ENCODE measurements at places on chromosomes 4 and X.

DNA sequence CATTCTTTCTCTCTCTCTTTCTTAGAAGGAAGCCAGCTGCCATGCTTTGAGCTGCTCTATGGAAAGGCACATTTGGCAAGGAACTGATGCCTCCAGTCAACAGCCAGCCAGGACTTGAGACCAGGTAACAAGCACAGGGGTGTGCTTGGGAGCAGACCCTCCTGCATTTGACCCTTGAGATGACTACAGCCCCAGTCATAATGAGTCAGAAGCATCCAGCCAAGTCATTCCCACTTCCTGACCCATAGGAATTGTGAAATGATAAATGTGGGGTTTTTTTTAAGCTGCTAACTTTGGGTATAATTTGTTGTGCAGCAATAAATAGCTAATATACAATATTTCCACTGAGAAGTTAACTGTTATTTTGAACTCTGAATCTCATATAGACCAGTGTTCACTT is 446.9 kb downstream of the GRXCR1 start:
- no peak for DNase-seq

GRCh38 chr4:179372746-179373145 is 1930.5 kb upstream of the AGA start:
- DNase-seq, result no peak

- DNase-seq, result no peak
Measured at GRCh38 chr4:64777286-64777685, 368.0 kb upstream of the TECRL start.

DNA sequence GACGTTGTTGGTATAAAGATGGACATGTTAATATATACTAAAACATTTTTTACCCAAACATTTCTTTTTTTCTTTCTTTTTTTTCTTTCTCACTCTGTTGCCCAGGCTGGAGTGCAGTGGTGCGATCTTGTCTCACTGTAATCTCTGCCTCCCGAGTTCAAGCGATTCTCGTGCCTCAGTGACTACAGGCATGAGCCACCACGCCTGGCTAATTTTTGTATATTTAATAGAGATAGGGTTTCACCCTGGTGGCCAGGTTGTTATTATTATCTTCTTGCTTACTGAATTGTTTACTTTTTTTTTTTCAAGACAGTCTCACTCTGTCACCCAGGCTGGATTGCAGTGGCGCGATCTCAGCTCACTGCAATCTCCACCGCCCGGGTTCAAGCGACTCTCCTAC is 68.8 kb downstream of the HOPX start:
- no peak for DNase-seq

DNA sequence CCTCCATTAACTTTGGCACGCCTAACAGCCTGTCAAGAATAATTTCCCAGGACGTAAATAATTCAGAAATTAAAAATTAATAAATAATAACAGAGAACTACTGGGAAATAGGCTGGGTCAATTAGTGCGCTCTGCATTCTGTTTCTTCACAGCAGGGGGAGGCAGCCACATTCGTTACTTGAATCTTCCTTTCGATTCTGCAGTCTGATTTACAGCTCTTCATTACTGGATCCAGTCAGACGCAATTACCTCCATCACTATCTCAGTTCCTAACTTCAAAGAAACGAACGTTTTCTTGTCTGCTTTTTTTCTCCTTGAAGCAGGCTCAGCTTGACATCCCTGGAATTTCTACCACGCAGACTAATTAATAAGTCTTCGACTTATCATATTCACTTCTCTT is 9.0 kb upstream of the RPL34 start:
- no peak for DNase-seq

DNA sequence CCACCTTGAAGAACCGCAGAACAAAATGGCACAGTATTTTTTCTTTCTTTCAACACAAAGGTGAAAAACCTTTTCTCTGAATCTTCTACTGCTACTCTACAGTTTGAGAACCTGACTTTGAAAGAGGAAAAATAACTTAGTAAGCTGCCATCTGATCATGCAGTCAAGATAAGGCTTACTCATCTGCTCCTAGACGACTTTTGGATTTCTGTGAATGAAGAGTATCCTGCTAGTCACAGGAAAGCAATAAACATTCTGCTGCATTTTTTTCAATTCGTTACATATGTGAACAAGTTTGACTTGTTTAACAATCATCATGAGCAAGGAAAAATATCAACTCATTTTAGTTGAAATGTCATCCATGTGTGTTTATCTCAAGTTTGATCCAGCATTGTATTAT is 25.2 kb downstream of the TIGD2 start:
- DNase-seq, result no peak

DNA sequence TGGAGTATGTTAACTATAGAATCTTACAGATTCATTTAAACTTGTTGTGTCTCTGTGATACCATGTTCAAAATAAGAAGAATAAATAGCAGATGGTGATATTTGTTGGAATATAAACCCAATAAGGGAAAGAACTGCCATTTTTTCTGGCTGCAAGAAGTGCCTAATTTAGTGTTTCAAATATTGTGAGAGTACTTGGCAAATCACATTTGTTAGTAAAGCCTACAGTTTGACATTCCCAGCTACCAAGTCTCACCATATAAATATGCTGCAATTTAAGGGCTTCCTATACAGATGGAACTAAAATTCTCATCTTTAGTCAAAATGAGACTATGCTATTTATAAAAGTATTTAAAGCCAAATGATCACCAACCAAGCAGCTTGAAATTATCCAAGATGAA is 96.0 kb upstream of the WDFY3 start:
- DNase-seq, result no peak

DNA sequence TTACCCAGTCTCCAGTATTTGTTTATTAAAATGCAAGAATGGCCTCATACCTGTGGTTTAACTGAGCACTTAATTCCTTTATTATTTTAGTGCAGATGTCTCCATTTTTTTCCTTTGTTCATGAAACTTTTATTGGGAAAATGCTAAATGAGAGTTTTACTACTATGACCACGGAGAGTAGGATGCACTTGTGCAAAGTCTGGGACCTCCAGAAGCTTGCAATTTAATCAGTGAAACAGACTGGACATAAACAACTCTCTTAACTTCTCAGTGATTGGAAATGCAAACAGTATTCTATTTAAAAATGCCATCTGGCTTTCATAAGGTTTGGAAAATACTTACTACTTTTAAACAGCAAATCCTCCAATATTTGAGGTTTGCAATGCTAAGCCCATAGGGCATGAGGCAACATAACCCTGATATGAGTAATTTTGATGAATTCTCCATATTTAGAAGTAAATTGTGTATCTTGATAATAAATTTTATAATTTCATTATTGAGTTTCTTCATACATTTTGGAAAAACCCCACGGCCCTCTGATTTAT is 718.7 kb upstream of the MAGEB2 start:
- no peak for DNase-seq

- no peak for DNase-seq
Measured at GRCh38 chr4:26878794-26879391, 18.3 kb downstream of the STIM2 start.

DNA sequence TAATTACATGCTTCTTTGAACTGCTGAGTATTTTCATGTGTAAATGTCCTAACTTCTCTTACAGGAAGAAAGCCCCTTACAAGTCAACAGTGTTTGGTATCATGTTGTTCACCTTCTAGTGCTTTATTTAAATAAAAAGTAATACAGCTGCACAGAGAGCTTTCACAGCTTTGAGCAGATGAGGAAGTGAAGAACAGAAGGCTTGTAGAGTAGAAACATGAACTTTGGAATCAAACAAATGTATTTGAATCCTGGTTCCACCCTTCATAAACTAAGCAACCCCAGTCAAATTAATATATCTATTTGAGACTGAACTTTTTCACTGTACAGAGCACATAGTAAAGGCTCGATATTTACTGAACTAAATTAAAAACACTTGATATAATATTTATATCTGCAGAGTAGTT is 120.5 kb downstream of the CAMK2D start:
- DNase-seq, result no peak

- no peak for DNase-seq
Measured at GRCh38 chrX:65688403-65688871, 21.0 kb downstream of the MSN start.

- no peak for DNase-seq
Measured at GRCh38 chrX:107272431-107272921, 66.1 kb downstream of the DNAAF6 start.

DNA sequence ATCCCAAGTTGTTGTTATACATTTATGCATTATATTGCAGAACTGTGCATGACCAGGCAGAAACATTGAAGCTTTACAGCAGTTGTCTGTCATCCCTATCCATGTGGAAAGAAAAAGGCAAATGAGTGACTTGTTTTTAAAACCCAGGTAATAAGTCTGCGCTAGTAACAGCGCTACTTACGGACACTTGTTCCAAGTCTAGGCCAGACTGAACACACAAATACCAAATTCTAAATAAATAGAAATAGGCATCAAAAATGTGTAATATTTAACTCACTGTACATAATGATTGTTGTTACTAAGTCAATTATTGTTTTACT is 548 bp upstream of the MAML3 start:
- DNase-seq, result no peak

- DNase-seq, result no peak
Measured at GRCh38 chrX:69038816-69039215, 126.4 kb downstream of the PJA1 start.

DNA sequence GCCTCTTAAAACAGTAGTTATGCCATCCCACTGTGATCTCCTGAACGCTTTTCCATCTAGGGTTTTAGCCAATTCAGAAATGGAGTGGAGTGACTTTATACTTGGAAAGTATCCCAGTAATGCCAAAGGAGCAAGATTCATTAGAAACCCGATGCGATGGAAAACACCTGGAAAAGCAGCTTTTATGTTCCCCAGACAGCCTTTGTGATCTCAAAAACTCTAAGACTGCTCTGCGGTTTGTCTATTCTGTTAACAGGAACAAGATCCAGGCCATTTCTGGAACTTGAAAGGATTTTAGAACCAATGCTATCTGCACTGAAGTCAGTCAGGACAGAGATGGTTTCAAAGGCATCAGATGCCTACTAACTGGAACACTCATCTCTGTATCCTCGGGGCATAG is 145.1 kb downstream of the APBB2 start:
- DNase-seq, result no peak

DNA sequence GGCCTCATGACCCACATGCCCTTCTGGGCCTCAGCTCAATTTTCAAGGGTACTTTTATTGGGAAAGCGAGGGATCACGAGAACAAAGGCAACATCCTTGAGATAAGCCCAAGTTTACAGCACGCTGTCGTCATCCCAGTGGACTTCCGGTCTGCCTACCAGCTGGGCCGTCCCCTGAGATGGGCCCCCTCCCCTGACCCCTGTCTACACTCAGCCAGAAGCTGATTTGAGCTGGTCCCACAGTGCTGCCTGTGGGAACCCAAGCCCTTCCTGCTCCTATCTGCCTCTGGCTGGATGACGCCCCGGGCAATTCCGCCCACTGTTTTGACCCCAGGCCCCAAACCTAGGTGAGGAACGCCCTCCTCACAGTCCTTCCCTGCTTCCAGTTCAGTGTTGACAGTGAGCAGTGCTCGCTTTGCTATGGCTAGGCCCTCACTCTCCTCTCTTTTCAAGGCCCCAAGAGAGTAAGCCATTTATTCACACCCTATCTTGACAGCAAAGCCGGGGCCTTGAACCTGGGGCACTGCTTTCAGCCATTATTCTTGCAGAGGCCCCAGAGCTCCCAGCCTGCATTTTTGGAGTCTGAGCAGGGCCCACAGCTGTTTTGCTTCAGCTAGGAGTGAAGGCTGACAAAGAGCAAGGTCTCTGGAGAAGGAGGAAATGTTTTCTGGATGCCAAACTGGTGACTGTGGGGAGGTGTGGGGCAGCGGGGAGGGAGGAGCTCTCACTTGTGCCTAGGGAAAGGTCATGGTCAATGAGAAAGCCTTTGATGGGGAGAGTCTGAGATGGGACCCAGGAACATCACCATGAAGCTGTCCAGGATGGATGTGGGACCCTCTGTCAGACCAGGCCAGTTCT is 164.6 kb upstream of the BCOR start:
- DNase-seq, result no peak

- DNase-seq, result no peak
Measured at GRCh38 chr4:41057467-41057866, 156.9 kb downstream of the APBB2 start.

DNA sequence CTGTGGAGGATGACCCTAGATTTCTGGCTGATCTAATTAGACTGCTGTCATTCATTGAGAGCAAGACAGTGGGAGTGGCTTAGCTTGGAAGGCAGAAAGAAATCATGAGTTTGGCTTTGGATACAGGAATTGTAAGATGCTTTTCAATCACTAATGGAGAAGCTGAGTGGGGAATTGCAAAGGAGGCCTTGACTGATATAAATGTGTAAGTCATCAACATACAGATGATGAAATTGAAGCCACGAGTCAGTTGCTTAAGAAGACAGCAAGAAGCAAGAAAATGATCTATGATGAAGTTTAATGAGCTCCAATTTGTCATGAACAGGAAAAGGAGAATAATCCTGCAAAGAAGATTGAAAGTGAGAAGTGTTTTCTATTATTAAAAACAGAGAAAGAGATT is 136.7 kb upstream of the C1QTNF7 start:
- no peak for DNase-seq

Data from D721Med (cell line).